ENCODE measurements at places on chromosomes 5 and 9.

DNA sequence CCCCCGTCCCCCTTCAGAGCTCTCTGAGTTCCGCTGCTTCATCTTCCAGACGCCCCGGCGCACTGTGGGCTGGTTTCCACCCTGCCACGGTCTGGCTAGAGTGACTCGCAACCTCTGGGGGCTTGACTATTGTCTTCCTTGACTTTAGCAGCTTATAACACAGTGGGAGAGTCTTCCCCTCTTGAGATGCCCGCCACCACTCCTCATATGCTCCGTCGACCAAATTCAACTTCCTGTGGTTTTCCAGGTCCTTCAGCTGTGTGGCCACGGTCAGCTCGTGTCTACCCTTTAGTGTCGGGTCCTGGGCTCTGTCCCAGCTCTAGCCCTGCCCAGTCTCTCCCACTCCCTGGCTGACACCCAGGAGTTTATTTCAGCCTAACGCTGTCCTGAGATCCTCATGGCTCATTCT lies 28.2 kb upstream of the NCS1 start:
- peak; percentile 28 for DNase-seq

- DNase-seq: no peak
Measured at GRCh38 chr5:136014049-136015002, 14.5 kb upstream of the TGFBI start.

GRCh38 chr9:133132174-133132573 lies 11.1 kb upstream of the RALGDS start:
- DNase-seq: no peak

- peak; percentile 61 for DNase-seq
Measured at GRCh38 chr9:137156567-137157375, 13.1 kb downstream of the LRRC26 start.

GRCh38 chr9:14141699-14142098 lies 172.2 kb downstream of the NFIB start:
- DNase-seq: no peak

DNA sequence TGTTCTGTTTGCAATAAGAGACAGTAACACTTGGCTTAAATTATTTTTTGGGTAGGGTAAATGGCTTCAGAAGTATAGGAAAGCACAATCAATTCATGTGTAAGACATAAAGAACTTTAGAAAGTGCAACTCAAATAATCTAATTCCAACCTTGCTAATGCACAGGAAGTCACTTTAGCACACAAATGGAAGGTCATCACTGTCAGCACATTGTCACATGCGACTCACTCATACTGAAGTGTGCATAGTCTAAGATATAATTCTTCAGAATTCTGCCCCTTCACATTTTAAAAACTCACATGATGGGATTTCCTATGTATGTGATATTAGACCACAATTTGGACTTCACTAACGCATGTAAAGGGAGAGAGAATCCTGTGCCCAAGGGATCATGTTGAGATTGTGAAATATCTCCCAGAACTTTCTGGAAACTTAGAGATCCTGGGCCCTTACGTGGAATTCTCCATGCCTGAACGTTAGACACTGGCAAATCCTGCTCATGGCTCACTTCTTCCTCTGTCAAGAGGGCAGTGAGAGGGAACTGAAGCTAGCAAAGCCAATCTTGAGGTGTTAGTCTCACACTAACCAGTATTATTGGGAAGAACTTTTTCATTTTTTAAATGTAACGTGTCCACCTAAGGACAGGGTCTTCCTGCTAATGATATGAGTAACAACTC lies 403.2 kb upstream of the PTGER4 start:
- no peak for DNase-seq

DNA sequence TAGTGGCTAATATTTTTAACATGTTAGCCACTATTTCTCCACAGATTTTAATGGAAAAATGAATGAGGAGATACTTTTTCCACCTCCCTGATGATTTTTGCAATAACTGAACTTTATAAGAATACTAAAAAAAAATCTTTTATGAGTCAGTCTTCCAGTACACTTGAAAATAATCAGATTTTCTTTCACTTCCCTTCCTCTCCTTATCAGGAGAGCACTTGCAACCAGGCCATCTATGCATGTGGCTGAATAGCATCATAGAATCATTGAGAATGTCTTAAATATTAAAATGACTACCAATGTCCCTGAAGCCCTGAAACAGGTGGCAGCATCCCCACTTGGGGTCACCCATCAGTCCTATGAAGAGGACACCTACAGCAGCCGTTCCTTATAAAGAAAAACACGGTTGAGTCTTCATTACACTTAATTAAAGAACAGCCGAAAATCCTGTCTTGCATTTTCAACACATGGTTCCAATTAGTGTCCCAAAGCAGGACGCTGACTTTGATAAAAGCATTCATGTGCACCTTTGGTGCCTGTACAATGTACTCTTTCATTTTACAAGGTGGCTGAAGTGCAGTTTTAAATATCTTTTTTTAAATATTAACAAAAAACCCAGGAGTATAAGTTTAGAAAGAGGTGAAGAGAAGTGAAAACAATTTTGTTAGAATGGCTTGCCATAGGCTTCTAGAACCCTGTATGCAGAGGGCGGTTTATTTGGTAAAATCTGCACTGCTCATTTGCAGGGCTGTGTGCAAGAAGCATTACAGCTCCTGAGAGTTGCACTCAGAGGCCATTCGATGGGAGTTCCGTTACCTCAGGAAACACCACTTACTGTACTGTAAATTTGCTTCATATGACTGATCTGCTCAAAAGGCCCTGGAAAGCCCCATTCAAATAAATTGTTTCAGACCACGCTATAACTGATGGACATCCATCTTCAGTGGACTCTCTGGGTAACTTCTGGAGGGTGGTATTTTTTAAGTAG lies 106.9 kb upstream of the VCAN start:
- no peak for DNase-seq

- DNase-seq: no peak
Measured at GRCh38 chr9:18548456-18548855, 74.5 kb downstream of the ADAMTSL1 start.

DNA sequence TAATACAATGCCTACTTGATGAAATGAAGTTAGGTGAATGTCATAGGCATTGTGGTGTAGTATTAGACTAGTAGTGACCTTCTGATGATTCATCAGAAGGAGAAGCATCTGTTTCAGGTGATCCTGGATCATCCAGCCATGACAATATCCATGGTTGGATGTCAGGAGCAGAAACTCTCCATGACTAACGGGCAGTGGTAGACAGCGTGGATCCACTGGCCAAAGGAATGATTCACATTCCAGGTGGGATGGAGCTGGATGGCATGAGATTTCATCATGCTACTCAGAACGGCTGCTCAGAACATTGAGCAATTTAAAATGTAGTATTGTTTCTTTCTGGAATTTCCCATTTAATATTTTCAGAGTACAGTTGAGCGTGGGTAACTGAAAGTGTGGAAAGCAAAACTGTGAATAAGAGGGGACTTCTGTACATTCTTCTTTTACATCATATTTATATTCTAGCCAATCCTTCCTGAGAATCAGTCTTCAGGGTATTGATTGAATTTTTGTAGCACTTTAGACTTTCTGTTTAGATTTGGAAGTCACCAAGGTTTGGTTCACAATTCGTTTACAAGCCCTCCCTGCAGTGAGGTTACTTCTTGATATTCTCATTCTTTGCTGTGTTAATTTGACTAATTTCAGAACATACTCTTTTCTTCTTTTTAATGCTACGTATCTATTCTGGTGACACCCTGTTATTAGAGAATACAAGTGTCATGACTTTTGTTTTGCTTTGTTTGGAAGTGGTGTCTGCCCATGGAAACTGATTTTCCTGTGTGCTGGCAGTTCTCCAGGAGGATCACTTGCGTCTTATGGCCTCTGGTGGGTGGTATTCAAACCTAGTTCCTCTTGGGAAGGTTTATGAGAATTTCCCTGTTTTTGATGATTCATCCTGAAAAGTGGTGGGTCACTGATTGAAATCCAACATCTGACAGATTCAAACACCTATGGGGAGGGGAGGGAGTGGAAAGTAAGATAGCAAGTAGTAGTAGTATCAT lies 12.2 kb upstream of the CLINT1 start:
- DNase-seq: no peak

DNA sequence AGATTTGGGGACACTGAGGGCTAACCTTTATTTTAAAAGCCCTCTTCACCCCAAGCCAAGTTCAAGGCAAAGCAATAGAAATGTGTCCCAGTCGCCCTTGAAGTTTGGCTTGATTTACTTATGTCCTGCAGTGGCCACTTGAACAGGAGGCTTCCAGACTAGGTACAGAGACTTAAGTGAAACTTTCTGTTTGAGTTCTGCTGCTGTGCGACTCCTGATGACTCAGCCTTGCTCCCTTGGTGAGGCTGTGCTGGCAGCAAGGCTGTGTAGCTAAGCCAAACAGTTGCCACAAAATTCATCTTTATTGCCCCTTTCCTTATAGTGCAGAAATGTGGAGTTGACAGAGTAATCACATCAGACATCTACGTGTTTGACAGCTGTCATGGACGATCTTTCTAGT lies 68.8 kb upstream of the NTRK2 start:
- DNase-seq: no peak

DNA sequence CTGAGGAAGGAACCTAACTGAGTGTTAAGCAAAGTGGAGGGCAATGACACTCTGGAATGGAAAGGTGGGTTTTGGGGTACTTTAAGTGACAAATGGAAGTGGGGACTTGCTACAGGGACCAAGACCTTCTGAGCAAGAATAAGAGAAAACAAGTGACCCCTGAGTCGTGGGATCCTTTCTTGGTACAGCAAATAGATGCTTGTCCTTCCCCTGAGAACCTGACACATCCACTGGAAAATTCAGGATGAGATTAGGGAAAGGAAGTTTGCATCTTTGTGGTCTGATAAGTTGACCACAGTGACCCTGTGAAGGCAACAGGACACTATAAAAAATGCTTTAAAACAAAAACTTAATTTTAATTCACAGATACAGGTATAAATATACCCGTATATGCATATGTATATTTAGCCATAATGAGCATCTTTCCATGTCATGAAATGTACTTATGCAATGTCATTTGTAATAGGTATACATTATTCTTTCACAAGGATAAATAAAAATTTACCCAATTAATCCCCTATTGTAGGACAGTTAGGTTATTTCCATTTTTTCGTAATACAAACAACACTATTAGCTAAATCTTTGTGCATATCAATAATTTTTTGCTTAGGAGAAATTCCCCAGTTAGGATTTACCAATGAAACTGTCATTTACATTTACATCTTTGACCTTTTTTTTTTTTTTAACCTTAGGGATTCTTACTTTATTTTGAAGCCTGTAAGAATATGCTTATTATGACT lies 2.0 kb upstream of the IRF1 start:
- DNase-seq: no peak

DNA sequence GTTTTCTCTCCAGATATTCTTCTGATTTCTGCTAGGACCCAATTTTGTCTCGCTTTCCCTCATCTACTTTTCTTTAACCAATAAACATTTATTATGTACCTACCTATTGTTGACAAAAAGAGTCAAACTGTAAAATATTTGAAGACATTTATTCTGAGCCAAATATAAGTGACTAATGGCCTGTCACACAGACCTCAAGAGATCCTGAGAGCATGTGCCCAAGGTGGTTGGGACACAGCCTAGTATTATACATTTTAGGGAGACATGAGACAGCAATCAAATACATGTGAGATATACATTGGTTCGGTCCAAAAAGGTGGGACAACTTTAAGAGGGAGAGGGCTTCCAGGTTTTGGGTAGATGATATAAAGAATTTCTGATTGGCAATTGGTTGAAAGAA lies 191.8 kb downstream of the NXNL2 start:
- no peak for DNase-seq

DNA sequence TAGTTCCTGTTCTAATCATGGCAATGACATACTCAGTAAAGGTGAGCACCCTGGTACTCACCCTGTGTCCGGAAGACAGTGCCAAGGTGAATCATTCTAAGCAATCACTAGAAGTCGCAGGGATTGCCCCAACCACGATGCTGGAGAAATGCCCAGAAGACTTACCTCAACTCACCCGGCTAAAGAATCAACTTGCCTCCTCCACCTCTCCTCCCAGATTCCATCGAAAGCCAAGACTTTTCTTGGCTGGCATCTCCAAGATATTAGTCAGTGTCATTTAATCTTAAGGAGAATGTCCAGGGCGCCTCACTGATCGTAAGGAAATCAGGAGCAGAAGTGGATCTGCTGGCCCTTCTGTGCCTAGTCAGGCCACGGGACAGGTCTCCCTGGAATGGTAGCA lies 204.9 kb downstream of the ERCC6L2 start:
- no peak for DNase-seq

- DNase-seq: no peak
Measured at GRCh38 chr9:11318946-11319345, 706.1 kb upstream of the PTPRD start.

GRCh38 chr5:124352312-124352711 lies 394.1 kb downstream of the ZNF608 start:
- no peak for DNase-seq

- DNase-seq: no peak
Measured at GRCh38 chr9:126361810-126362238, 35.2 kb downstream of the MVB12B start.

DNA sequence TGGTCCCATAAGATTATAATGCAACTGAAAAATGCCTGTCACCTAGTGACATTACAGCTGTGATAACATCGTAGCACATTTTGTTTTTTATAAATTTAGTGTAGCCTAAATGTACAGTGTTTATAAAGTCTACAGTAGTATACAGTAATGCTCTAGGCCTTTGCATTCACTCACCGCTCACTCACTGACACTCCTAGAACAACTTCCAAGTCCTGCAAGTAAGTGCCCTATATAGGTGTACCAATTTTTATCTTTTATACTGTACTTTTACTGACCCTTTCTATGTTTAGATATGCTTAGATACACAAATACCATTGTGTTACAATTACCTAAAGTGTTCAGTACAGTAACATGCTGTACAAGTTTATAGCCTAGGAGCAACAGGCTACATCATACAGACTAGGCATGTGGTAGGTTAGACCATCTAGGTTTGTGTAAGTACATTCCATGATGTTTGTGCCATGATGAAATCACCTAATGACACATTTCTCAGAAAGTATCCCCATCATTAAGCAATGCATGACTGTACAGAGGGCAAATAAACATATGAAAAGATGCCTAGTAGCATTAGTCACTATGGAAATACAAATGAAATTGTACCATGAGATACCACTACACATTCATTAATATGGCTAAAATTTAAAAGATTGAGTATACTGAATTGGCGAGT lies 127.6 kb downstream of the TRPM6 start:
- DNase-seq: no peak

DNA sequence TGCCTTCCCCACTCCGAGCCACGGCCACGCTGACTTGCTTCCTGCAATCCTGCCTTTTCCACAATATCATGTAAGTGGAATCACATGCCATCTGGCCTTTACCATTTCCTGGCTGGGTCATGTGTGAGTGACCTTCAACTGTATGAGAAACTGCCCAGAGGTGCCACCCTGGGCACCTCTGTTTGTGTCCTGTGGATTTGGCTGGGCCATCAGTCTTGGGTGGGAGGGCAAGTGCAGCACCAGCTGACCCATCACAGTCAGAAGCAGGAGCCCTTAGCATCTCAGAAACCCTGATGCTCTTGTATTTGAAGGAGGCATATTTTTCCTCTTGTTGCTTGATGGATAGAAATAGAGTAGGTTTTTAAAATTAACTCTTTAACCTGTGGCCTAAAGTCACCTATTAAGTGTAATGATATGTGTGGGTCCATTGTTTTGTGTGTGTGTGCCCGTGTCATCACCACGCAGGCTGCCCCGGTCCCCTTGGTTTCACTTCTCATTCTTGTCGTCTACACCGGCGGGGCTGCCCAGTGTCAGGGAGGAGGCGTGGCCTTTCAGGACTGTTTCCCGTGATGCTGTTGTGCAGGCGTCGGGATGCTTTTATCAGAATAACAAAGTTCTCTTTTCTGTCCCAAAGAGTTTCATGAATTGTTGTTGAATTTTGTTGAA lies 52.1 kb upstream of the CACNA1B start:
- no peak for DNase-seq

Measured in stimulated activated CD8-positive, alpha-beta memory T cell treated with anti-CD3 and anti-CD28 coated beads, Interleukin-4, amount 100 ng/mL, for 4 hours (primary cell).